ENCODE measurements at places on chromosomes 5 and 9. TPM values are rescaled to one million over a fixed set of nuclear protein-coding genes. Genes with fewer than 3 reads are reported as not detected.

Gene GKAP1
- 0.55 TPM for total RNA-seq

Gene TBC1D2
- 26.7 TPM for total RNA-seq

Gene PDZD2
- total RNA-seq: under 0.01 TPM

Gene MYO10
- 264 TPM for total RNA-seq

Data from smooth muscle cell of the umbilical artery (primary cell).